Stimulated activated CD4-positive, alpha-beta T cell treated with anti-CD3 and anti-CD28 coated beads, Interleukin-15, amount 100 ng/mL, for 24 hours (primary cell): ENCODE measurements at places on chromosomes 4 and X.
A peak's percentile ranks its signal among the peaks of the same experiment; 100 is the strongest.

DNA sequence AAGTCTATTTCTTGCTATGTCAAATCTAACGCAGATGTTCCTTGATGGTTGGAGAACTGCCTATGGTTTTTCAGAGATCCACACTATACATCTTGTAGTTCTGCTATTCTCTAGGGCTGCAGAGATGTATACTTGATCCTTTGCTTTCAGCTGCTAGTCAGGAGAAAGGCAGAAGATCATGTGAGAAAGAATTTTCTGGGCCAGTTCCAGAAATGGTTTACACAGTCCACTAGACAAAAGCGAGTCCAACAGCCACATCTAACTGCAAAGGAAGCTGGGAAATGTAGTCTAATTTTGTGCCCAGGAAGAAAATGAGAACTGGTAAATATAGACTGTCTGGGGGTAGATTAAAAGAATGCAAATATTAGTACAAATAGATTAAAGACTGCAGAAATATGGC lies 394.3 kb upstream of the SLIT2 start:
- no peak for DNase-seq

- no peak for DNase-seq
Observed at GRCh38 chr4:53651156-53651735, 60.0 kb upstream of the LNX1 start.

GRCh38 chr4:101850698-101851097 lies 60.2 kb downstream of the BANK1 start:
- DNase-seq: no peak

GRCh38 chr4:22122062-22122461 lies 173.5 kb upstream of the KCNIP4 start:
- no peak for DNase-seq

DNA sequence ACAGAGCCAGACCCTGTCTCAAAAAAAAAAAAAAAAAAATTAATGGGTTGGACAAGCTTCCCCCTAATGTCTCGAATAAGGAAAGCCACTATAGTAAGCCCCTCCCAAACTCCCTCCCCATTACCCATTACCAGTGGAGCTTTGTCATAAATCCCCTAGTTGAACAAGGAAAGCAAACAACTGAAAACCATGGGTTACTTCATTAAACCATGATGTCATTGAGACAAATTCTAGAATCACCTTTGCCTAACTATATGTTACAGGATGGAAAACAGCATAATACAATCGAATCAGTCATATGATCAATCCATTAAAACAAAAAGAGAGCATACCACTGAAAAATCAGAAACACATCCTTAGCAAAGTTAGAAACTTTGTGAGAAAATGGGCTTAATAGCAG lies 8.2 kb downstream of the ARAP2 start:
- no peak for DNase-seq

DNA sequence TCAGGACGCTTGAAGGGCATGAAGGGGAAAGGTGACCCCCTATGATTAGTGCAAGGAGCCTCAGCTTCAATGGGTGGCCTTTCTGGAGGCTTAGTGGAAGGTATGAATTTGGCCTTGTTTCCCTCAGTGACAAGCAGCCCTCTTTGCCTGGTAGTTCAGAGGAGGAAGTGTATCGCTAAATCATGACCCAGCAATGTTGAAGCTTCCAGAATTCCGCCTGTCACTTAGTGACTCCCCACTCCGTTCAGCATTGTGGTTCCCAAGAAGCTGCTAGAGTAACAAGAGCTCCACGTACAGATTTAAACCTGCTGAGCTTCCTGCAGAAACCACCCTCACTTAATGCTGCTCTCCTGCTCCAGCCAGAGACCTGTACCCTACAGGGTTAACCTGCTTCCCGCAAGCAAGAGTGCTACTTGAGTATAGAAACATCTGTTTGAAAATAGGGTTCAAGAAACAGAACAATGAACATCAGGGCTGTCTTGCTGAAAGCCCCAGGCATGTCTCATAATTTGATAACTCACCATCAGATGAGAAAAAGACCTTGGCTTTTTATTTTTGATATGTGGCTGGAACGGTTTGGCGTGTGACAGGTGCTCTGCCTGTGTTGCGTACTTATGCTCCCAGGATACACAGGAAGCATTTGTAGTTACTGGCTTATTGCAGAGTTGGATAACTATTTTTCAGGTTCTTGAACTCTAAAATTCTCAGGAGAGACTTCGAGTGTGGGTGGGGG lies 105.2 kb downstream of the UCHL1 start:
- no peak for DNase-seq

GRCh38 chrX:122770581-122770980 lies 413.5 kb upstream of the GRIA3 start:
- no peak for DNase-seq

GRCh38 chr4:168634276-168634802 lies 137.5 kb downstream of the PALLD start:
- no peak for DNase-seq

GRCh38 chr4:131459430-131460101 lies 1689.5 kb upstream of the PCDH10 start:
- no peak for DNase-seq

DNA sequence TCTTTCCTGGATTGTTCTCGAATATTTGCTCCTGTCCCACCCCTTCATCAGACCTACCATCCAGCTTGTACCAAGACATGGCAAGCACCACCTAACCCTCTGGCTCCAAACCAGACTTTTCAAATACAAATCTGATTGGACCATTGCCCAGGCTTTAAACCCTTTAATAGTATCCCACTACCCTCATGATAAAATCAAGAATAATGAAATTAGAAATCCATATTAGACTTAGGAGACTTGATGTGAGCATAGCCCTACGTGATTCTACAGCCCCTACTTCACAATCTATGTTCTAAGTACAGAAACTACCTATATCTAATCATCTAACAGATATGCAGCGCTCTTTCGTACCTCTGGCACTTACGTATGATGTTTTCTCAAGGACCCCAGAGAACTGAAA lies 375.2 kb upstream of the CPEB2 start:
- DNase-seq: no peak

- DNase-seq: no peak
Observed at GRCh38 chr4:142475663-142476062, 370.4 kb downstream of the INPP4B start.

- peak; percentile 53 for DNase-seq
Observed at GRCh38 chrX:48919360-48919841, 577 bp upstream of the PIM2 start.

DNA sequence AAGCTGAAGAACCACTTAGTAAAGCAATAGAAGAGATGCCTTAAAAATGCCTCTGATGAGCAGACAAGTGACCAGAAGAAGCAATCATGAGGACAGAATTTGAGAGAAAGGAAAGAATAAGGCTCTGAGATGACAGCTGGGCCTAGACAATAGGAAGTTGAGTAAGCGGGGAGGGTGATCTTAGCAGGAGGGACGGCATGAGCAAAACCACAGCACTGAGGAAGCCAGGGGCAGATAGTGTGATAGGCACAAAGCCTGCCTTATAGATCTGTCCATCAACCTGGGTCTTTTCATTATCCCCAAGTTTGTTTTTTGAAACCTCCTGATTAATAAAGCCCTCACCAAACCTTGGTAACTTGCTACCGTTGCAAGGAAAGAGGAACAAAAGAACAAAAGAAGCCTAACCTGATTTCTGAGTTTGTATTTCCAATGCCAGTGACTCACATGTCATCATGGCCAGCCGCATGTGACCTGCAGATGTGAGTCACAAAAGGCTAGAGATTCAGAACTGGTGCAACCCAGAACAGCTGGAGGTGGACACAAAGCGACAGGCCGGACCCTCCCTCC lies 55.7 kb upstream of the PPARGC1A start:
- DNase-seq: no peak

GRCh38 chrX:3136161-3136961 lies 95.1 kb downstream of the ARSF start:
- no peak for DNase-seq
